ENCODE measurements at places on chromosomes 7 and 10.

DNA sequence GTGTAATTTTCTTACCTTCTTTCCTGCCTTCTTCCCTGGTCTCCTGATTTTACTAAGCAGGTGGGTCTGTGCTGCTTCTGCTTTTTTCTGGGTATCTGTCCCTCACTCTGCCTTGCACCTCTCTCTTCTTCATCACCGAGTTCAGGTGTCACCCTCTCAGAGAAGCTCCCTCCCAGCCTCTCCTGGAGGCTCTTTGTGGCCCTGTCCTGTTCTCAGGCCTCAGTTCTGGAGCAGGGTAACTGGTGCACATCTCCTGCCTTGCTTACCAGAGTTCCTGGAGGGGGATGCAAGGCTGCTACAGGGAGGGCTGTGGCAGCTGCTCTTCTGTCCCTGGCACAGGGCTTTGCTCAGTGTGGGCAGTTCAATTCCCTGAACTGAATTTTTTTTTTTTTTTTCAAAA, 66.1 kb downstream of the RBM33 start:
- no peak for DNase-seq

GRCh38 chr10:84294766-84295447, 33.5 kb upstream of the CCSER2 start:
- DNase-seq = no peak

DNA sequence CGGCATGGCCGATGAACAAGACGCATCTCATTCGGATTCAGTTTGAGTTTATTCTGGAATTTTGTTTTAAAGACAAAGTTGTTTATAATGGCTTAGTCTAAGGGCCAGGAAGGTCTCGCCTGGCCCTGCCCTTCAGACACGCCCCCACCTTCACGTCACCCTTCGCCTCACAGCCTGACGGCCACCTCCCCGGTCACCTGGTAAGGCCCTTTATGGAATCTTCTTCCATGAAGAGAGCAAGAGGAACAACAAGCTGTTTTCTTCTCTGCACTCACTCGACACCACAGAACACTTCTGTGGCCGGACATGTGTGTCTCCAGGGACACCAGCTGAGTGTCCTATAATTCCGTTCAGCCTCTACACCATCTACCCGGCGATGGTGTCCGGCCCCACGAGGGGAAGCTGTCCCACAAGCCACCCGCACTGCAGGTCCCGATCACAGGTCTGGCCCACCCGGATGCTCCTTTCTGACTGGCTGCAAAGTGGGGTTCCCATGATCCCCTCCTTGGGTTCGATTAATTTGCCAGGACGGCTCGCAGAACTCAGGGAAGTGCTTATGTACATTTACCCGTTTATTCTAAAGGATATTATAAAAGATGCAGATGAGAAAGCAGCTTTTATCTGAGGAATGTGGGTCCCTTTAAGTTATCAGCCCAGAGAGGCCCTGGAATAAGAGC, 17.4 kb upstream of the KNDC1 start:
- no peak for DNase-seq

- DNase-seq = no peak
Measured at GRCh38 chr7:82805527-82805960, 357.1 kb downstream of the PCLO start.

- DNase-seq = no peak
Measured at GRCh38 chr7:140661124-140661523, 11.6 kb upstream of the ADCK2 start.

DNA sequence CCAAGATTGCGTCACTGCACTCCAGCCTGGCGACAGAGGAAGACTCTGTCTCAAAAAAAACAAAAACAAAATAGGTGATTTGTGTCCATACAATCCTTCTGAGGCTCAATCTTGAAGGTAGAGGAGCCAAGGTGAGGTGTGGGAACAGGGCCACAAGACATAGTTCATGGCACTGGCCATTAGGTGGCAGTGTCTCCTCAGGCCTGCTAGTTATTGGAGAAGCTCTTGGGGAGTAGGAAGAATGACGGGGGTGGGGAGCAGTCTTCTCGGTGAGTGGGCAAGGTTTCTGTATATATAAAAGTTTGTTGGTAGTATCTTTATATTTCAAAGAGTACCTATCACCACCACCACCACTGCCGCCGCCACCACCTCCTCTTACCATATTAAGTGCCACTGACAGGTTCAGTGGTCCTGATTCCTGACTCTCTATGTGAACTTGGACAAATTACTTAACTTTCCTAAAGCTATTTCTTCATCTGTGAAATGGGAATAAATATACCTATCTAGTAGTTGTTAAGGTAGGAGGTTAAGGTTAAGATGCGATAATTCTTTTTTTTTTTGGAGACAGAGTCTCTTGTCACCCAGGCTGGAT, 24.0 kb downstream of the CCSER2 start:
- DNase-seq = peak; percentile 68

- peak; percentile 21 for DNase-seq
Measured at GRCh38 chr7:82677493-82677892, 233.9 kb upstream of the CACNA2D1 start.

DNA sequence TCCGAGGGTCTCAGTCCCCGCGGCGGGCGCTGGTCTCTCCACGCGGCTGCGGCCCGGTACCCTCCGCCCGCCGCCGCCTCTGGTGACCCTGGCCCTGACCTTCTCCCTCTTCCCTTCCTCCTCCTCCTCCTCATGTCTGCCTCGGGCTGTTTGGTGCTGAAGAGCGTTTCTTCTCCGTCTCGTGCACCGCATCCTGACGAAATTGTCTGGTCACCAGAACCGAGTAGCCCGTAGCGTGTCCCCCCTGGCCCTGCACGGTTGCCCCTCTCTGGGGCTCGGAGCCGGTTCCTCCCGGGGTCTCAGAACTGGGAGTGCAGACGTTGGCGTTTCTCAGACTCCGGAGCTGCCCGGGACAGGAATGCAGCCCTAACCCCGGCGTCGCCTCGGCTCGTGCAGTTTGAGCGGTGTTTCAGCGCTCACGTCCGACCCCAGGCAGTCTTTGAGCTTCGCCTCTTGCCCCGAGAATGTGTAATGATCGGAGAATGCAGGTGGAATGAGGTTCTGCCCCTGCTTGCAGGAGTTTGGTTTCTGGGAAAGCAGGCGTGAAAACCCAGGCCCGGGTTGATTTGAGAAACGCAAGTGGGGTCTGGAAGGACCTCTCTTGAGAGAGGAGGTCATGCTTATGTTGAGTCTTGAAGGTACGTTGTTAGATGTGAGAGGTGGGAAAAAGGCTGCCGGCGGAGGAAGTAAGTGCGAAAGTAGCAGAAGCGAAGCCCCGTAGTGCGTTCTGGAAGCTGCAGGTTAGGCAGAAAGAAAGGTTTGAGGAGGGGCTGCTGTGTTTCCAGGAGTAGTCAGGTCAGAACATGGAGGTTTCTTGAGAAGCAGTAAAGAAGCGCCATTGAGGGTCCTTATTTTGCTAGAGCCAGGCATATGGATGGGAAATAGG, 743 bp downstream of the RBM17 start:
- DNase-seq = no peak

- DNase-seq = no peak
Measured at GRCh38 chr7:101636822-101637623, 7.9 kb upstream of the MYL10 start.

- no peak for DNase-seq
Measured at GRCh38 chr7:29883462-29884398, 77.4 kb downstream of the WIPF3 start.

DNA sequence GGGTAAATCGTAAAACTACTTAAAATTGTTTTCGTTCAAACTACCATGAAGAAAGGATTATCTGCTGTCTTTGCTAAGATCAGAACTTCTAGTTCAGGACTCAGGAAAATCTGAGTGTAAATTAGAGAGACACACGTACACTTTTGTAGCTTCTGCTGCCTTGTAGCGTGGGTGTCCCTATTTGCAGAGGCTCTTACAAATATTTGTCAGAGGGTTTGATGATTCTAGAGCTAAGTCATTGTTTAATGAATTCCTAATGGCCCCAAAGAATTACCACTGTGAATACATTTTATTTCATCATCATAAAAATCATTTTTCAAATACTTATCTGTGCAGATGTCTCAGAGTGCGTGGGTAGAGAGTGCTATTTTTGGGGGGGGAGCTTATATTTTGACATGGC, 314.9 kb downstream of the LRMDA start:
- DNase-seq = no peak

- DNase-seq = no peak
Measured at GRCh38 chr10:118958559-118958958, 71.0 kb upstream of the NANOS1 start.

DNA sequence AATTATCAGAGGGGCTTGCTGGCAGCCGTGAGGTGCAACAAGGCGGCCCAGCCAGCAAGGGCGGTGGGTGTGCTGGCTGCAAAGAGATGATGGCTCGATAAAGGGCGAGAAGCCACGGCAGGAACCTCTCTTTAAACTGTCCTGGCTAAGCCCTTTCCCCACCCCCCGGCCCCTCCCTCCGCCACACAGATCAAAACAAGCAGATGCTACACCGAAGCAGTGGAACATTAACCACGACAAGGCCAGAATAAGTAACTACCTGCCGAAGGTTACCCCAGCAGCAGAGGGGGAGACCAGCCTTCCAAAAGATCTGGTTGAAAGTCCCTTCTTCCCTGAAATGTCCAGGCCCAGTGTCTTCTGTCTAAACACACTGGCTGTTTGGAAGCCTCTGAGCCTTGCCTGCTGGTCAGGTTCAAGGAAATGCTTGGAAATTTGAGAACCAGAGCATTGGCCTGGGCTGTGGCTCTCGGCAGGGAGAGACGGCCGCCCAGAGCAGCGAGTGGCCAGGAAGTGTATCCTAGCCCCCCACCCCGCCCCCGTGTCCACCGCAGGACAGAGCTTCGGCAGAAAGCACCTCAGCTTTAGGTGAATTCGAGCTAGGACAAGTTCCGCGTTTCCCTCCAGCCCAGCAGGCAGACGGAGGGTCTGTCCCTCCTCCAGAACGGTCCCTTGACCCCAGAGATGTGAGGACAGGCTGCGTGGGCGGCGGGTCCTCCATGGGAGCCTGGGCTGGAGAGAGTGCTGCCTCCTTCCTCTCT, 2.1 kb downstream of the FAM20C start:
- DNase-seq = no peak

DNA sequence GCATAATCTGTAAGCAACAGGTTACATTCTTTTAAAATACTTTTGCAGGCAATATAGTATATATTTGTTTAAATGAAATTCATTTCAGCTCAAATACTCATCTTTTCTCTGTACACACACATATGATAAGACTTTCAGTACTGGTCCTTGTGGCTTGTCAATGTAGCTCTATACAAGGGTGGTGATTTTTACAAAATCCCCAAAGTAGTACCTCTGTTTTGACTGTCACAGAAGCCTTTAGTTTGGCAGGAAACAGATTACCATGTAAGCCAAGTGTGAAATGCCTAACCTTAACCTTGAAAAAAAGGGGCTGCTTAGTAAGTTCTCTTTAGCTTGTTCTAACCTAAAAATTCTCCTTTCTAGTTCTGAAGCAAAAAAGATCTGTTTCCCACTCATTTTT, 87.9 kb downstream of the KCND2 start:
- no peak for DNase-seq

GRCh38 chr7:127404286-127405072, 12.0 kb upstream of the ZNF800 start:
- DNase-seq = no peak

- DNase-seq = peak; percentile 50
Measured at GRCh38 chr7:142880876-142881505, 4.6 kb downstream of the TRPV6 start.

DNA sequence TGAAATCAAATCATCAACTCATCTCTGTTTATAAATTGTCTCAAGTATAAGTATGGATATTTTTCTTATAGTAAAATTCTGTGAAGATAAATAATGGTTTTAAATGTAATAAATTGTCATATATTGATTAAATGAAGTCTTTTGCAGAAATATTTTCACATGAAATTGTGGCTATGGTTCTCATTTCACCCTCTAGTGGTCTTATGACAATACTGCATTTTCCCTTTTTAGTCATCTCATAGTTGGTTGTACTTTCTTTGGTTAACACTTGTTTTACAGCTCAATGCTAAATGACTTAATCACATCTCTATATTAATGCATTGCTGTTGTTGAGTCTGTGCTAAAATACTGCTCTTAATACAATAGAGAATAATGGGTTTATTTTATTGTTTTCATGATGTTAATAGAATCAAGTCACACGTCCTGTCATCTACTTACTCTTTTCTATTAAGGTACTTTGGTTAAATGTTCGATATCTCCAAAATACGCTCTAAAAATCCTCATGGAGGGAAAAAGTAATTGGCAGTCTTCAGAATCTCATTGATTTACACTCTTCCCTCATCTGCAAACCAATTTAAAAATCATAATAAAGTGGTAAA, 38.0 kb upstream of the CACNA2D1 start:
- no peak for DNase-seq

DNA sequence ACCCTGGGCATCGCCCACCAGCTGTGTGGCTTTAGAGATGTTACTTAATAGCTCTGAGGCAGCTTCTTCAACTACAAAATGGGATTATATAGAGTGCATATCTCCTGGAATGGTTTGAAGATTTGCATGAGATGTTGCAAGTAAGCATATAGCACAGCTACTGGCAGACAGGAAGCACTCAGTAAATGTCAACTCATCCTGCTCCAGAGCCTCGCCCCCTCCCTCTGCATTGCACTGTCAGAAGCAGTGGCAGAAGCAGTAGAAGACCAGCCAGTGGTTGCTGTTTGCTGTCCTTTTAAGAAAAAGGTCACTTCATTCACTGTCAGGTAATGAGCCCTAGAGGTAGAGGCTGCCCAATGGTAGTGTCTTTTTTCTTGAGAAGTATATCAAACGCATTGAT, 180.0 kb upstream of the GHITM start:
- no peak for DNase-seq

GRCh38 chr10:5361966-5362365, 2.8 kb upstream of the UCN3 start:
- DNase-seq = no peak

- no peak for DNase-seq
Measured at GRCh38 chr10:89151857-89152256, 55.3 kb downstream of the CH25H start.

DNA sequence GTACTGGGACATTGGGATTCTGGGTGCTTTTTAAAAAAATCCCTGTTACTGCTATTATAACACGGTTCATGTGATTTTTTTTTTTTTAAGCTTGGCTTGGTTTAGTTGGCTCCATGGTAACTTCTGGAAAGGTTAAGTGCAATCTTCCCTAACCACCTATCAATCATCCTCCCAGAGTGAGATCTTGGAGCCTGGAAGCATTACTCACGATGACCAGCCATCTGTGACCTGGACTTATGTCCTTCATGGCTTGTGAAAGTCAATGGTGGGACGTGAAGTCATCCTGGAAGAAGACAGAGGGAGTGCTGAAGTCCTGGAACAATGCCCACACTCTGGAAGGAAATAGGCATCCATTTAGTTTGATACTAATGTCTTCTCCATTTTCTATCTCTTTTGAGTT, 135.5 kb upstream of the FRMD4A start:
- no peak for DNase-seq
